ENCODE measurements at places on chromosomes 5 and 9.

DNA sequence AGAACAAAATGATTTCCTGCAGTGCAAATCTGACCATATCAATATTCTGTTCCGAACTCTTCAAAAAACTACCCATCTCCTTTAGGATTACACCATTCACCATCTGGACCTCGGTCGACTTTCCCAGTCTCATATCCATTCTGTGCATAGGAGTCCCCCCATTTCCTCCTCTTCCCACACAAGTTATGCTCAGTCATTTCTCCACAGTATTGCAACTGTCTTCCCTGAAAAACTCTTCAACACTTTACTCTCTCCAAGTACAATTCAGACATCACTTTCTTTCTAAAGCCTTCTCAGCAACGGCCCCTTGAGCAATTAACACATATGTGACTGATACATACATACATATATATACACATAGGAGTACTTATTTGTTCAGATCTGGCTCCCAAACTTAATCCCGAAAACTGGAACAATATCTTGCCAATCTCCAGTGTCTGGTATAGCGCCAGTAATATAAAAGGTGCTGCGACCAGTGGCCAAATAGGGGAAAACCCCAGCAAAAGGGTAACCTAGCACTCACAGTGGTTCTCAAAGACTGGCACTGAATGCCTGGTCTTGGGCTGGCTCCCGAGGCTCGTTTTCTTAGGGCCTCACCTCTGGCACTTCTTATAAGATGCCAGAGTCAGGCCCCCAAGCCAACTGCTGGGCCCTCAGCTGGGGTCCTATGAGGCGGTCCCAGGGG is 629 bp downstream of the ZBTB26 start:
- no peak for DNase-seq

GRCh38 chr5:99614888-99615287 is 686.1 kb upstream of the CHD1 start:
- no peak for DNase-seq

DNA sequence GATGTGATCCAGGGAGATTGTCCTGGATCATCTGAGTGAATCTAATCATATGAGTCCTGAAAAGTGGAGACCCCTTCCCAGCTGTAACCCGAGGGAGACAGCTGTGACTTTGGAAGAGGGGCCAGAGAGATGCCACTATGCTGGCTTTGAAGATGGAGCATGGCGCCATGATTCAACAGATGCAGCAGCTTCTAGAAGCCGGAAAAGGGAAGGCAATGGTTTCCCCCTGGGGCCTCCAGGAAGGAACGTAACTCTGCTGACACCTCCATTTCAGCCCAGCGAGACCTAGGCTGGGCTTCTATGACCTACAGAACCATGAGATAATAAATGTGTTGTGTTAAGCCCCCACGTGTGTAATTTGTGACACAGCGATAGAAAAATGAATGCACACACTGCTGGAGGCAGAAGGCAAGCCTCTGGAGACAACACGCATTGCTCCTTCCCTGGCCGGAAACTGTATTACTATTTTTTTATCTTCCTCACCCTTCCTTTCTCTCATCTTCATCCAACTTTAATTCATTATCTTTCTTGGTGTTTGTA is 16.6 kb upstream of the SARDH start:
- no peak for DNase-seq

DNA sequence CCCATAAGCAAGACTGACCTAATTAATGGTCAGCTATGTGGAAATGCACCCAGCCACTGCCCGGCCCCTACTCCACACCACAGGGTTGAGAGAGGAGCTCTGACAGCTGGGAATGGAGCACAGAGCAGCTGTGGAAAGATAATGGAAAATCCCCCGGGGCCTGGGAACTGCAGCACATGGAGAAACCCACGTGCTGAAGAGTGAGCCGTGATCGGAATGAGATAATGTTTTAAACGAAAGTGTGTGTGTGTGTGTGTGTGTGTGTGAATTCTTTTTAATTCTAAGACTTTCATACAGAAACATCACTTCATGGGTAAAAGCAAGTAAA is 13.1 kb upstream of the SLC12A7 start:
- no peak for DNase-seq

- DNase-seq = no peak
Observed at GRCh38 chr5:16013334-16014065, 166.1 kb downstream of the MARCHF11 start.

GRCh38 chr9:112764344-112764743 is 13.8 kb downstream of the SNX30 start:
- DNase-seq = no peak

DNA sequence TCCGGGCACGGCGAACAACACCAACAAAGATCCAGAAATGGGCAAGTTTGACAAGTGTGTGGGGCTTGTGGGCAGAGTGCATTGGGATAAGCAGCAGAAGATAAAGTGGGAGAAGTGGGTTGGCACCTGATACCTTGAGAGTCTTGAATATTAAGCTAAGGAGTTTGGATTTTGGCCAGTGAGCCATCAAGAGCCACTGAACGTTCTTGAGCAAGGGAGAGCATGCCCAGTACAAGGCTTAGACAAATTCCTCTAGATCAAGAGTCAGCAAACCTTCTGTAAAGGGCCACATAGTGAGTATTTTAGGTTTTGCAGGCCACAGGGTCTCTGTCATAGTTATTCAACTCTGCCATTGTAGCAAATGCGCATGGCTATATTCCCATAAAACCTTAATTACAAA is 26.6 kb upstream of the TRMT10B start:
- DNase-seq = no peak

GRCh38 chr9:34524349-34524748 is 1.6 kb upstream of the ENHO start:
- no peak for DNase-seq

GRCh38 chr9:20369391-20369790 is 252.9 kb downstream of the MLLT3 start:
- no peak for DNase-seq

DNA sequence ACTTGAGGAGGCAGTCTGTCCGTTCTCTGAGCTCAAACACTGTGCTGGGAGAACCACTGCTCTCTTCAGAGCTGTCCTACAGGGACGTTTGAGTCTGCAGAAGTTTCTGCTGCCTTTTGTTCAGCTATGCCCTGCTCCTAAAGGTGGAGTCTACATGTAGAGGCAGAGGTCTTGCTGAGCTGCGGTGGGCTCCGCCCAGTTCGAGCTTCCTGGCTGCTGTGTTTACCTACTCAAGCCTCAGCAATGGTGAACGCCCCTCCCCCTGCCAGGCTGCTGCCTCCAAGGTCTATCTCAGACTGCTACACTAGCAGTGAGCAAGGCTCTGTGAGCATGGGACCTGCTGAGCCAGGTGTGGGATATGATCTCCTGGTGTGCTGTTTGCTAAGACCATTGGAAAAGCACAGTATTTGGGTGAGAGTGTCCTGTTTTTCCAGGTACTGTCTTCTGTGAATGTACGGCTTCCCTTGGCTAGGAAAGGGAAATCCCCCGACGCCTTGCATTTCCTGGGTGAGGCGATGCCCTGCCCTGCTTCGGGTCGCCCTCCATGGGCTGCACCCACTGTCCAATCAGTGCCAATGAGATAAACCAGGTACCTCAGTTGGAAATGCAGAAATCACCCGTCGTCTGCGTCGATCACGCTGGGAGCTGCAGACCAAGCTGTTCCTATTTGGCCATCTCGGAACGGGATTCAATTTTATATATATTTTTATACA is 58.5 kb downstream of the CNTRL start:
- peak; percentile 58 for DNase-seq

GRCh38 chr5:128453121-128453520 is 84.9 kb downstream of the FBN2 start:
- DNase-seq = no peak

GRCh38 chr9:121945281-121945680 is 147.8 kb downstream of the TTLL11 start:
- DNase-seq = no peak

GRCh38 chr9:16068476-16068875 is 515.6 kb downstream of the CCDC171 start:
- DNase-seq = no peak

DNA sequence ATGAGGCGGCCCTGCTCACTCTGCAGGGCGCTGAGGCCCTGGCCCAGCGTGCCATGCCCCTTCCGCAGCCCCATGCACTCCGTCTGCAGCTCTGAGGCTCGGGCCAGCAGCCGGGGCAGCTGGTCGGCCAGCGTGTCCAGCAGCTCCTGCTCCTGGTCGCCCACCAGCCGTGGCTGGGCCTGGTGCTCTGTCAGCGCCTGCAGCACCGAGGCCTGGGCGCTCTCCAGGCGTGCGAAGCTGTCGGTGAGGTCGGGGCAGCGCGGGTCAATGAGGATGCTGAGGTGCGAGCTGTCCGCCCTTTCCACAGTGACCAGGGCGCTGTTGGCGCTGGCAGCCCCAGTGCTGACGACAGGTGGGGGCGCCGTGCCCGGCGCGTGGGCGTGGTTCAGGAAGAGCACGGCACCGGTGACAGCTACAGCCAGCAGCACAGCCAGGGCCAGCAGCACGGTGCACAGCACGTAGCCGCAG is 9.4 kb downstream of the FIBCD1 start:
- no peak for DNase-seq

- no peak for DNase-seq
Observed at GRCh38 chr9:126328407-126328806, 1.8 kb downstream of the MVB12B start.

DNA sequence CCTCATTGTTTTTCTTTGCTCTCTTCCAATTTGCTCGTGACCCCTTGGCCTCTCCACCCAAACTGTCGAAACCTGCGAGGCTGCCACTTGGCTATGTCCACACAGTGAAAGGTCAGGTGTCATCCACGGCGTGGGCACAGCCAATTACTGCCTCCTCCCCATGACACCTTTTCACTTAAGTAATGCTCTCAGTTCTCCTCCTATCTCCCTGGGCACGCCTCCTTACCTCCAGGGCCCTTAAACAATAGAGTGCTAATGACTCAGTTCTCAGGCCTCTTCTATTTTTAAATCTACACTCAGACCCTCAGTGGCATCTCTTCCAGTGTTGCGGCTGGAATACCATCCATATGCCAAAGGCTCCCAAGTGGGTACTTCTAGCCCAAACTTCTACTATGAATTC is 256.8 kb downstream of the ROR2 start:
- no peak for DNase-seq

GRCh38 chr5:164202338-164202737 is 696.9 kb downstream of the MAT2B start:
- no peak for DNase-seq

GRCh38 chr5:177314376-177315342 is 3.0 kb upstream of the MXD3 start:
- no peak for DNase-seq

DNA sequence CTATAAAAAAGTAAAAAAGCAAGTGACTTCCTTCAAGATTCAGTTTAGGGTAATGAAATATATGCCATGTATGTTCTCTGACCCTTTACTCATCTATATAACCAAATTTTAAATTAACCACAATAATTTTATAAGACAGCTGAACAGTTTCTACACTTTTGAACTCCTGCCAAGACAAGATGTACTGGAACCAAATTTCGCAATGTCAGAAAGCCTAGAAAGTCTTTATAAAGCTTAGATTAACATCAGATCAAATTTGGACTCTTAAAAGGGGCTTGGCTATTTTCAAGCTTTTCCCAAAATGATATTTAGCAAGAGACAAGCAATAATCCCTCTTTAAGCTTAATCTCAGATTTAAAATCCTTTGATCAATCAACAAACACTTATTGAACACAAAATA is 362.6 kb downstream of the PTPRD start:
- no peak for DNase-seq

GRCh38 chr9:16619914-16620520 is 250.5 kb downstream of the BNC2 start:
- no peak for DNase-seq

GRCh38 chr5:153865016-153865415 is 173.7 kb downstream of the FAM114A2 start:
- no peak for DNase-seq

DNA sequence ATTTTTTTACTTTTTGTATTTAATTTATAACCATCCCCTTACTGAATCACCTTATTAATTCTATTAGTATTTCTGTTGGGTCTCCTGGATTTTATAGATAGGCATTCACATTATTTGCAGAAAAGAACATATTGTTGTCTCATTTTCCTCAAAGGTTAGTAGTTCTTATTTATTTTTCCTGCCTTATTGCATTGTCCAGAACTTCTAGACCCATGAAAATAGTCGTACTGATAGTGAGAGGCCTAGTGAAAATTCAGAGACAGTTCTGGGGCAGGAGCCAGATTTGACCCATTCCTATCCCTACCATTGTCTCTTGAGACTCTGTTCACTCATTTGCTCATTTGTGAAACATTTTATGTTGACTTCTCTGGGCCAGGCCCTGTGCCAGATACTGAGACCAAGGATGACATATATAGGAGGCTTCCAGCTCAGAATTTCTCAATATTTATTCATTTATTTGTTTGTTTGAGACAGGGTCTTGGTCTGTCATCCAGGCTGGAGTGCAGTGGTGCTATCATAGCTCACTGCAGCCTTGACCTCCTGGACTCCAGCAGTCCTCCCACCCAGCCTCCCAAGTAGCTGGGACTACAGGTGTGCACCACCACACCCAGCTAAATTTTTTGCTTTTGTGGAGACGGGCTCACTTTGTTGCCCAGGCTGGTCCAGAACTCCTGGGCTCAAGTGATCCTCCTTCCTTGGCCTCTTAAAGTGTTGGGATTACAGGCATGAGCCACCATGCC is 34.7 kb downstream of the COL27A1 start:
- no peak for DNase-seq

DNA sequence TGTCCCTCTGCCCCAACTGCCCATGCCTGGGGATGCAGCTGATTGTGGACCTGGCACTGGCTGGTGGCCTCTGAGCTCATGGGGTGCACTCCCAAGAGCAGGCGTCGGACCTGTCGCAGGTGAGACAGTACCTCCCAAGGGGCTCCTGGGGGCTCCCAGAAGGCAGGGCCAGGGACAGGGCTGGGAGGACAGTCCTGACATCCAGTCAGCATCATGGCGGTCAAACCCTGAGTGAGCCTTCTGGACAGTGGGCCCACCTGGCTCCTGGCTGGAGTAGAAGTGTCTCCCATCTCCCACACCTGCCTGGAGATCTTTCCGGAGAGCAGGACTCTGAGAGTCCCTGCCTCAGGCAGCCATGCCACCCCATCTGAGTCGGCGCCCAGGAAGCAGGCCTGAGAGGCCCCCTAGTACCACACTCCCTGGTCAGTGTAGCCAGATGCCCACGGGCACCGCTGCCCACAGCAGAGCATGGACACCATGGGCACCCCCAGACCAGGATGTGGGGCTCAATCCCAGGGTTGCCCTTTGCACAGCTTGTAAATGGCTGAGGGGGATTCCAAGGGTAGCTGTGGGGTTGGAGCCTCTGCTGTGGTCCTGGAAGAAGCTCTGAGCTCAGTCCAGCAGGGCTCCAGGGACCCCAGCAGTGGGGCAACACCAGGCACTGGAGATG is 6.6 kb downstream of the LCN9 start:
- DNase-seq = no peak

- no peak for DNase-seq
Observed at GRCh38 chr9:101481261-101481660, 45.7 kb upstream of the ALDOB start.

- DNase-seq = no peak
Observed at GRCh38 chr9:126320158-126320922, 6.3 kb upstream of the MVB12B start.

GRCh38 chr5:97097326-97098230 is 44.8 kb downstream of the LIX1 start:
- no peak for DNase-seq

- DNase-seq = no peak
Observed at GRCh38 chr9:16521868-16522411, 348.5 kb downstream of the BNC2 start.
